ENCODE measurements at places on chromosomes 4 and X. TPM values are rescaled to one million over a fixed set of nuclear protein-coding genes. Genes with fewer than 3 reads are reported as not detected.

CFAP299 gene
- not detected for total RNA-seq

XPNPEP2 gene
- 6.0 TPM for total RNA-seq

NXT2 gene
- total RNA-seq: 10.1 TPM

TFDP3 gene
- total RNA-seq: not detected

RTL3 gene
- total RNA-seq: not detected

SMIM10 gene
- 8.4 TPM for total RNA-seq

PABPC1L2A gene
- total RNA-seq: not detected

RXFP1 gene
- 0.10 TPM for total RNA-seq

CLDN22 gene
- not detected for total RNA-seq

ADH5 gene
- 148 TPM for total RNA-seq

CPE gene
- 70.4 TPM for total RNA-seq

AR gene
- 26.2 TPM for total RNA-seq

INTU gene
- total RNA-seq: 15.0 TPM

CT45A3 gene
- total RNA-seq: not detected

FRMD7 gene
- total RNA-seq: 1.6 TPM

CT45A5 gene
- not detected for total RNA-seq

SLC2A9 gene
- 67.5 TPM for total RNA-seq

CCNG2 gene
- total RNA-seq: 60.9 TPM

AKAP14 gene
- total RNA-seq: not detected

GYPA gene
- total RNA-seq: not detected

ATOH1 gene
- total RNA-seq: not detected

GUCY1A1 gene
- 21.0 TPM for total RNA-seq

TMEM31 gene
- not detected for total RNA-seq

FABP2 gene
- not detected for total RNA-seq

MUC7 gene
- total RNA-seq: not detected

USP17L27 gene
- not detected for total RNA-seq

NUP62CL gene
- total RNA-seq: 2.7 TPM

MAP7D2 gene
- 1.2 TPM for total RNA-seq

CCNA2 gene
- total RNA-seq: 1.0 TPM

PPP3CA gene
- total RNA-seq: 36.2 TPM

APLN gene
- 0.52 TPM for total RNA-seq

NR0B1 gene
- total RNA-seq: not detected

SSX4 gene
- not detected for total RNA-seq

GC gene
- 0.65 TPM for total RNA-seq

MAP3K15 gene
- not detected for total RNA-seq
